ENCODE measurements at places on chromosomes 6 and 20. TPM values are rescaled to one million over a fixed set of nuclear protein-coding genes. Genes with fewer than 3 reads are reported as not detected.

Gene ETV7
- 1.7 TPM for polyA plus RNA-seq

Gene HLA-DMB
- 2.7 TPM for polyA plus RNA-seq

Gene DEFB113
- not detected for polyA plus RNA-seq

Gene LBP
- 0.30 TPM for polyA plus RNA-seq

Gene PACRG
- 3.7 TPM for polyA plus RNA-seq

Gene EHMT2
- 55.8 TPM for polyA plus RNA-seq

Gene TCFL5
- polyA plus RNA-seq = 4.9 TPM

Gene TNXB
- polyA plus RNA-seq = 18.6 TPM

Gene IFNGR1
- 30.7 TPM for polyA plus RNA-seq

Gene NR2E1
- not detected for polyA plus RNA-seq

Gene PSMB8
- polyA plus RNA-seq = 35.2 TPM

Gene NKX2-4
- not detected for polyA plus RNA-seq

Gene TCF15
- 0.45 TPM for polyA plus RNA-seq

Gene LPA
- polyA plus RNA-seq = 0.15 TPM

Gene TXLNB
- 0.08 TPM for polyA plus RNA-seq

Gene KIF25
- polyA plus RNA-seq = 0.35 TPM

Gene PRL
- polyA plus RNA-seq = not detected

Gene REM1
- 0.87 TPM for polyA plus RNA-seq

Gene BMP6
- 0.42 TPM for polyA plus RNA-seq

Gene NOX3
- not detected for polyA plus RNA-seq

Gene BTN1A1
- polyA plus RNA-seq = not detected

Gene TMEM244
- not detected for polyA plus RNA-seq

Gene MLN
- polyA plus RNA-seq = not detected

Gene PCMTD2
- 36.8 TPM for polyA plus RNA-seq

Gene EDN3
- 8.5 TPM for polyA plus RNA-seq

Gene TAB2
- polyA plus RNA-seq = 6.6 TPM

Gene ANKRD66
- not detected for polyA plus RNA-seq

Gene DPPA5
- not detected for polyA plus RNA-seq

Gene SLC17A1
- polyA plus RNA-seq = not detected

Gene RSPH4A
- polyA plus RNA-seq = 0.76 TPM

Gene PTK6
- polyA plus RNA-seq = 0.91 TPM

Gene GMDS
- 7.6 TPM for polyA plus RNA-seq

Gene NT5E
- 0.49 TPM for polyA plus RNA-seq

Gene SIRPG
- 0.12 TPM for polyA plus RNA-seq

Gene CTCFL
- polyA plus RNA-seq = not detected

Gene PREX1
- 6.9 TPM for polyA plus RNA-seq

Gene FRS3
- 6.6 TPM for polyA plus RNA-seq

Gene DAAM2
- polyA plus RNA-seq = 4.6 TPM

Gene PRDM1
- polyA plus RNA-seq = 0.30 TPM

Gene ZSWIM1
- polyA plus RNA-seq = 2.4 TPM

Gene DEFB132
- 0.02 TPM for polyA plus RNA-seq

Gene DOK5
- polyA plus RNA-seq = 0.38 TPM

Gene DEFB128
- not detected for polyA plus RNA-seq

Gene PI16
- 3.0 TPM for polyA plus RNA-seq

Gene TBX18
- polyA plus RNA-seq = 0.63 TPM

Gene OR2B3
- not detected for polyA plus RNA-seq

Gene ALDH5A1
- 5.9 TPM for polyA plus RNA-seq

Gene PRICKLE4
- polyA plus RNA-seq = 2.7 TPM

Gene C20orf204
- polyA plus RNA-seq = 2.4 TPM

Gene CLPSL2
- polyA plus RNA-seq = 2.5 TPM

Gene GOPC
- polyA plus RNA-seq = 13.6 TPM

Gene GPSM3
- 5.2 TPM for polyA plus RNA-seq

Gene FGD2
- polyA plus RNA-seq = 1.7 TPM

Gene ZNF831
- 0.19 TPM for polyA plus RNA-seq
